ENCODE measurements at places on chromosomes 2 and 18. TPM values are rescaled to one million over a fixed set of nuclear protein-coding genes. Genes with fewer than 3 reads are reported as not detected.

Gene PARD3B
- polyA plus RNA-seq = 9.1 TPM

Gene UPP2
- polyA plus RNA-seq = not detected

Gene BCL11A
- polyA plus RNA-seq = 2.4 TPM

Gene ZNF396
- 1.3 TPM for polyA plus RNA-seq

Gene CCDC68
- 5.5 TPM for polyA plus RNA-seq

Gene GBX2
- not detected for polyA plus RNA-seq

Gene UGT1A9
- polyA plus RNA-seq = 0.16 TPM

Gene DRC1
- not detected for polyA plus RNA-seq

Gene SLC40A1
- polyA plus RNA-seq = 33.5 TPM

Gene DSG4
- not detected for polyA plus RNA-seq

Gene TMEM214
- 49.8 TPM for polyA plus RNA-seq

Gene GPD2
- polyA plus RNA-seq = 7.9 TPM

Gene BUB1
- 0.56 TPM for polyA plus RNA-seq

Gene KCNG2
- polyA plus RNA-seq = 0.46 TPM

Measured in urinary bladder (tissue), 4 donors.